ENCODE measurements at places on chromosomes 4 and X. TPM values are rescaled to one million over a fixed set of nuclear protein-coding genes. Genes with fewer than 3 reads are reported as not detected.

Gene FABP2
- polyA plus RNA-seq = not detected

- no peak for DNase-seq
Measured at GRCh38 chr4:188660796-188661195, 521.6 kb downstream of the TRIML1 start.

DNA sequence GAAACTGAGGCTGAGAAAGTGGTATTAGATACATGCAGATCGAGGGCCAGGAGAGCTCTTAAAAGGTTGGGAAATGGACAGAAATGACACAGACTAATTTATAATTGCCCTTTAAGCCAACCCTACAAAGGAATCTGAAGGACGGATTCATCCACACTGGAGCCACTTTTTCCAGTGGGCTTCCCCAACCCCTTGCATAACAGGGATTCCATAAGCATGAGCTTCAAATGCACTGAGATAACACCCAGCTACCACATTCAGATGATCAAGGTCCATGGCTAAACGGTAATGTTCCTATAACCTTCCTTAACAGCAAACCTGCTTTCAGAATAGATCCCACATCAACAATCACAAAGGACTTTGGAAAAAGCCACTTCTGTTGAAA is 34.2 kb downstream of the PLAC1 start:
- peak; percentile 24 for DNase-seq

Gene CT45A3
- polyA plus RNA-seq = not detected

DNA sequence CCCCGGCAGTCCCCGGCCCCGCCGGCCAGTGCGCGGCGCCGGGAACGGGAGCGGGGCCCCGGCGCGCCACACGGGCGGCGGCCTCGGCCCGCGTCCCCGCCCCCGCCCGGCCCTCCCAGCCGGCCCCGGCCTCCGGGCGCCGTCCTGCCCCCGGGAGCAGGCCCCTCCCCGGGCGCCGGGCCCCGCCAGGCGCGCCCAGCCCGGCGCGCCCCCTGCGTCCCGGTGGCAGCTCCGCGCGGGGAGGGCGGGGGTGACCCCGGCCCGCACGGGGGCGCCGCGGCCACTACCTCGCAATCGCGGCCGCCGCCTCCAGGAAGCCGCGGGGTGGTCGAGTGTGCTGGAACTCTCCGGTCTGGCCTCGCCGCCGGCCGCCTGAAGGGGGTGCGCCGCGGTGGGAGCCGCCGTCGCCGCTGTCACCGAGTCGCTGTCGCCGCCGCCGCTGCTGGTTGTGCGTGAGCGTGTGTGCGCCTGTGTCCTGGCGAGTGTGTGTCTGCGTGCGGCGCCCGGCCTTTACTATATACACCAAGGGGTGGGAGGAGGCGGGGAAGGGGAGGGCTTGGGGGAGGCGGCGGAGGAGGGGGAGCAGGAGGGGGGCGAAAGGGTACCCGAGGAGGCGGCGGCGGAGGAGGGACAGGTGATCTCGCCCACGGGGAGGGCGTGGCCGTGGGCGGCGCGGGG is at the start of gene RAI2:
TSS of gene RAI2 (minus strand) at position 488 of the 678 bp plus-strand sequence. CDS start 59,288 bp downstream, outside the sequence.
- no peak for DNase-seq

DNA sequence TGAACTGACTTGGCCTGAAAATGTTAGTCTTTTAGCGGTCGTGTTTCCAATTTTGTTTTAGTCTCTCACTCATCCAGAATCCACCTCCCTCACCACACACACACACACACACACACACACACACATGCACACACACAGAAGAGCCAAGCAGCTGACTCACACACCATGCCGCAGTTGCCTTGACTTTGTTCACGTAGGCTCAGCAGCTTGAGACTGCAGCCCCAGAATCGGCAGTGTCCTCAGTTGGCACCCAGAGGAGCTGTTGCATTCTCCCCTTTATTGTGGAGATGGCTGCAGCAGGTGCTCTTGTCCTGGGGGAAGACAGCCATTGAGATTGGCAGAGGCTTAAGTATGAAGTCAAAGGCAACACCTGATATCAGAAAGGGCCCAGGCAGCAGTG is 20.9 kb upstream of the XPNPEP2 start:
- DNase-seq = peak; percentile 78

- DNase-seq = no peak
Measured at GRCh38 chrX:53288189-53288588, 6.8 kb upstream of the IQSEC2 start.

DNA sequence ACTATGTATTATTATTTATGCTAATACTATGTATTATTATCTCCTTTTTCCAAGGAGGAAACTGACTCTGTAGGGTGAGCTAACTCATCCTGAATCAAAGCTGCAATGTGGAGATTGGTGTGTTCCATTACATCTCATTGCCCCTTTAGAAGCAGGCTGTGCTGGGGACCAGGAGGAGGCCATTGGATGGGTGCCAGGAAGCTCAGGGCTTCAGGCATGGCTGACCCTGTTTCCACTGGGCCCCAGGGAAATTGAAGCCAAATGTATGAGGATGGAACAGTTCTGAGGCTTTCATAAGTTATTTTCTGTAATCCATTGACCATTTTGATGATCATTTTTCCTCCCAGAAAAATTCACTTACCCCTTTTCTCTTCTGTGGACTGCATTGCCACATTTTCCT is 418.8 kb upstream of the ZFP42 start:
- no peak for DNase-seq

Gene AGTR2
- polyA plus RNA-seq = not detected

DNA sequence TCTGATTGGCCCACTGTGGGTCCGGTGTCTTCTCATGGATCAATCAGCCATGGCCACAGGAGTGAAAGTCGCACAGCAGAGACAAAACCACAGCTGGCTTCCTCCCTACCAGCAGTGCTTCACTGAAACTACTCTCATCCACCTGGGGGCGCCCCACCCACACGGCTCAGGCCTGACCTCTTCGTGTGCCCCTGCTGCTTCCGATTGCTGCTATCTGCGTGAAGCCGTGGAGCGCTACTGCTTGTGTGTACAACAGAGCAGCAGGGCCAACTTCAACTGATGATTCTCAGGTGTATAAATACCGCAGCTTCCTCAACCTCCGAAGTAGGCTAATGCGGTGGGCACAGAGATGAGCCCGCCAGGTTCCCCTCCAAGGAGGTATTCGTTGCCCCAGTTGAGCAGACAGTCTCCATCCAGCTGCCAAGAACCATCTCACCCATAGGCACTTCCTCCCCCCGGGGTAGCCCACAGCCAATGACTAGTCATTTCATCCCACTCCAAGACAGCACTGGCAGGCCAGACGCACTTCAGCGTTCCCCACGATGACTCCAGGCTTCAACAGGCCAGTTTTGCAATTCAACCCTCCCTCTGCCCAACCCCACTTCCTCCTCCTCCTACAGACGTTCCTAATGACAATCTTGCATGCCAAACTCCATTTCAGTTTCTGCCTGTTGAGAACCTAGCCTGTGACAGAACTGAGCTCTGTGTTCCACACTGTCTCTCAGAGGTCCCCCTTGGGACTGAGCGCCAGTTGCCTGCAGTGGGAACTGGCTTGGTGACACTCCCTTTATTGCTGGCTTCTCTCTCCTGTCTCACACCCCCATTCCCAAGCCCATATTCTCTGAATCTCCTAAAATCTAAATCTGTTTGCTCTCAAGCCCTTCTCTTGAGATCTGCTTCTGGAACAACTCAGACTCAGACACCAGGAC is 41.3 kb upstream of the ATP6AP2 start:
- peak; percentile 71 for DNase-seq

- DNase-seq = peak; percentile 10
Measured at GRCh38 chrX:108399418-108400165, 38.6 kb downstream of the COL4A6 start.

DNA sequence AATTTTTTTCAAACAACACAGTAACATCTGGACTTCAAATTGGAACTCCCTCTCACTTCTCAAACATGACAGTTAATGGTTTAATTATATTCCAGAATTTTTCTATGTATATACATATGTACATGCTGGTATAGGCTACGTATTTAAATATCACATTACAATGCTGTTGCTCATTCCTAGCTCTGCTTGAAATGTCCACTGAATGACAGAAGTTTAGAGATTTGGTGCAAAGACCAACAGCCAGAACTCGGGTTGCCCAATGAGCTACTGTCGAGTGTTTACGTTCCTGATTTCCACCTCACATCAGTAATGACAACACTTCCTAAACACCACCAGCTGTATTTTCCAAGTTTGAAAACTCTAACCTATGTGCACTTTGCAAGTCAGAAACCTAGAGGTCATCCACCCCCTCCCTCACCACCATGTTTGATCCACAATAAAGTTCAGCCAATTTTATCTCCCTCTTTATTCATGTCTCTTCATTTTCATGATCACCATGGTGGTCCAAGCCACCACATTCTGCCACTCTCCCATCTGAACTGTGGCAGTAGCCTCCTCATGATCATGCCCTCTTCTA is 49.3 kb upstream of the RPL34 start:
- DNase-seq = peak; percentile 32

DNA sequence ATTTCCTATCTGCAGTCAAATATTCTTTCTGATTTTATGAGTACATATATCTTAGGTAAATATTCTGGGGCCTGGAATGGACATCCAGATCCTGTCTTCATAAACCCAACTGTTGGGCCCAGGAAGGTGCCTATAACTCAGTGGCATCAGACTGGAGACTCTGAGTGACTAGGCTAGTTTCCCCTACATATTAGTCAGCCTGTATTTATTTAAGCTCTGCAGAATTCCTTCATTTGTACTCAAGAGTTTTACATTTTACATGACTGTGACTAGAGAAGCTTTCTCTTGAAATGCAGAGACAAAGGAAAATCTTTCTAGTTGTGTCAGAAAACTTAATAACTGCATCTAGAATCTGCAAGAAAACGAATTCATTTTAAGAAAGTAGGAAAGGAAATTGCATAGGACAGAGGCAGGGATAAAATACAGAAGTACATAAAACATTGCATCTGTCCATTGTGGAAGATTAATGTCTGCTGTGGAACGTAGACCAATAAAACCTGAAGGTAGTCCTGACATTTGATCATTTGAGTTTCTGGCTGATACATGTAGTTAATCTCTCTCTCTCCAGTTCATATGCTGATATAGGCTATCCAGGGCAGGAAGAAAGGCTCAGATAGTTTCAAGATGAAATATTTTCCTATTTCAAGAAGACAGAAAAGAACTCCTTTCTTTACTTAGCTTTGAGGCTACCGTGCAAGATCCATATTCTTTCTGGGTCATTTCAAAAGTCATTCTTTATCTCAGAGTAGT is 78.2 kb downstream of the OPHN1 start:
- peak; percentile 38 for DNase-seq

Gene CNKSR2
- 0.14 TPM for polyA plus RNA-seq

Gene SSX1
- polyA plus RNA-seq = not detected

- no peak for DNase-seq
Measured at GRCh38 chr4:68864438-68865187, 48.8 kb downstream of the UGT2B10 start.

GRCh38 chr4:180827232-180828009 is 1415.8 kb upstream of the TENM3 start:
- DNase-seq = peak; percentile 67

GRCh38 chrX:153926858-153927671 is 1.0 kb upstream of the ARHGAP4 start:
- DNase-seq = peak; percentile 10

- DNase-seq = no peak
Measured at GRCh38 chr4:180423712-180424057, 1819.5 kb upstream of the TENM3 start.
